Activated naive CD8-positive, alpha-beta T cell treated with anti-CD3 and anti-CD28 coated beads, Interleukin-2, amount 50 U/mL, for 24 hours (primary cell): ENCODE measurements at places on chromosomes 3 and 15.

DNA sequence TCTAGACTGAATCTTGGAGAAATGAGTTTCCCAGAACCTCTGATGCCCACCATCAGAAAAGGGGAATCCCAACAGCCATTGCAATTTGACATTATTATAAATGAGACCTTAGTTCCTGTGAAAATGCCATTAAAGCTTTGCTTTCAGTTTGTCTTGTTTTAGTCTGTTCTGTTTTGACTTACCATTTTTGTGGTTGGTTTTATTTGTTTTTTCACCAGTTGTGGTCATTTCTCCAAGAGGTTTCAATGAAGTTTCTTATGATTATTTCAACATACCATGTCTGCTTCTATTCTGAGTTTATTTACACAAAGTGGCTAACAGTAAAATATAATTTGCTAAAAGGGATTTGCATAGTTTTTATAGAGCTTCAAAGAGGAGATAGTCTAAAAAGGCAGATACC lies 175.0 kb upstream of the MCTP2 start:
- no peak for DNase-seq

DNA sequence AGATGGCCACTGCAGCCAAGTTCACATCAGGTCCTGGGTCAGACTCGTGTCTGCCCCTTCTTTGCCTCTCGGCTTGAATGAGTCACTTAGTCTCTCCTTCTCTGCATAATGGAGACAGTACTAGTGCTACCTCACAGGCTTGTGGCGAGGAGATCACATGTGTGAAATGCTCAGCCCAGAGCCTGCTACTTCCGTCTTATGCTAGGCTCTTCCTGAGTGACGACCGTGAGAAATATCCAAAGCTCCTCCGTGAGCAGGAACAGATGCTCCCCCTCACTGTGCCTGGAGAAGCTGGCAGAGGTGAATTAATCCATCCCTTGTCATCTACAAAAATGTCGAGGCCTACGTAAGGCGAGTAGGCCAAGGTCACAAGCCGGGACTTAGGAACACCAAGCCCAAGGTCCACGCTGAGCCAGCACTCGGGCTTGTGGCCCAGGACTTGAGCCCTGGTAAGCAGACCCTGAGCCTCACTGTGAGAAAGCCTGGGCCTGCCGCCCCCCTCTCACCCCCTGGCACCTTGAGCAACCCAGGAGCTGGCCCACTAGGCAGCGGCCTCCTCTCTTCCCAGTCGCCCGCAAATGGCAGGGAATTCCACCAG lies 17.9 kb downstream of the PAK6 start:
- no peak for DNase-seq

DNA sequence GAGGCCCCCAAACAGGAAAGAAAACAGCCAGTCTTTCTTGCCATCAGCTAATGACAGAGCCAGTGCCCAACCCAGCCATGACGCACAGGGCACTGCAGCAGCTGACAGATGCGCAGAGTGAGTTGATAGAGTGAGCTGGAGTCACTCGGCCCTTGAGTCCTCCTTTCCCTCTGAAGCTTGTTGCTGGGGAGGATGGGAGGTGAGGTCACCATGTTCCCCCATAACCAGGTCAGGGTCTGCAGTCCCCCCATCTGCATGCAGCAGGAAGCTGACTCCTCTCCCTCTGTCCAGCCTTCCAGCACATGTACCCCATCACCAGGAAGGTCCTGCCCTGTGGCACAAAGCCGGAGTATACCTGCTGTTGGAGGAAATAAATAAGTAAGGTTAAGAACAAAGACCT lies 174.6 kb downstream of the ABHD5 start:
- no peak for DNase-seq

DNA sequence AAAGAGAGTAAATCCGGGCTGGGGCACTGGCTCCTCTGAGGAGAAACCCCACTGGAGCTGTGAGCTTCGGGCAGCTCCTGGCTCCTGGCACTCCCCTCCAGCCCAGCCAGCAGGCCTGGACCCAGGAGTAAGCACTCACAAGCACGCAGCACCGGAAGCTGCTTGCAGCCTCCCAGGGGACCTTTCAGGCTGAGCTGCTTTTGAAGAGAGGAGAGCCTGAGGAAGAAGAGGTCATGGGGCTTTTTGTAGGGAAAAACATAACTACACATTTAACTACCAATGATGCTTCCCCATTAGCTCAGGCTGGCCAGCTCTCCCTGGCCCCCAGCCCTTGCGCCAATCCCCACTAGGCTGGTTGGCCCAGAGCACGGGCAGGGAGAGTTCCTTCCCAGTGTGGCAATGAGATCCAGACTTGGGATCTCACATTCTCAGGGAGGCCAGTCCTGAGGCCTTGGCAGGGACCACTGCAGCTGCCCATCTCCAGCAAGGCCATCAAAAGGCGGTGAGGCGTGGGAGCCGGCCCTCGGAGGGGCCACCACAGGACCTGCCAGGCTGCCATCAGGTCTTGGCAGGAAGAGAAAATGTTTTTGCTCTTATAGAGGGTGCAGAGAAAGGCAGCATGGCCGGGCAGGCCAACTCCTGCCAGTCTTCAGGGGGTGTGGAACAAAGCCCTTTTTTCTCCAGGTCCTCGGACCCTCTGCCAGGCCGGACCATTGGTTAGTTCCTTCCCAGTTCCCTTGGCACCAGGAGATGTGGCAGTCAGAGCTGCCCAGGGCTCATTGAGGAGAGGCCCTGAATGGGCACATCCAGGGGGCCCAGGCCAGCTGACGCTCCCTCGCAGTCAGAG lies 41.5 kb upstream of the MFGE8 start:
- DNase-seq: no peak

DNA sequence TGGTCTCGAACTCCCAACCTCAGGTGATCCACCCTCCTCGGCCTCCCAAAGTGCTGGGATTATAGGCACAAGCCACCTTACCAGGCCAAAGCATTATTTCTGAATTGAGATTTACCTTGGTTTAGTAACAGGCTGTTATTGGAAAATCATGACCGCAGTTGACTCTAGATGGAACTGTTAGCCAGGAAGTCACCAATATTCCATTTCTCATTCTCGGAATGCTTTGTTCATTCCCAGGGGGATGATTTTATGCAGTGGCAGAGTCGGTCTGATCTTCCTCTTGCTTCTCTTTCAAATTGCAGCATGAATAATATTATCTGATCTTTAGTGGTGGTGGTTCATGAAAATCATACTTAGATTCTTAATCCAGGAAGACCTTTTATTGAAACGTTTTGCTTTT lies 195.5 kb upstream of the MBNL1 start:
- no peak for DNase-seq

- DNase-seq: no peak
Measured at GRCh38 chr15:28228096-28228495, 93.9 kb downstream of the HERC2 start.

DNA sequence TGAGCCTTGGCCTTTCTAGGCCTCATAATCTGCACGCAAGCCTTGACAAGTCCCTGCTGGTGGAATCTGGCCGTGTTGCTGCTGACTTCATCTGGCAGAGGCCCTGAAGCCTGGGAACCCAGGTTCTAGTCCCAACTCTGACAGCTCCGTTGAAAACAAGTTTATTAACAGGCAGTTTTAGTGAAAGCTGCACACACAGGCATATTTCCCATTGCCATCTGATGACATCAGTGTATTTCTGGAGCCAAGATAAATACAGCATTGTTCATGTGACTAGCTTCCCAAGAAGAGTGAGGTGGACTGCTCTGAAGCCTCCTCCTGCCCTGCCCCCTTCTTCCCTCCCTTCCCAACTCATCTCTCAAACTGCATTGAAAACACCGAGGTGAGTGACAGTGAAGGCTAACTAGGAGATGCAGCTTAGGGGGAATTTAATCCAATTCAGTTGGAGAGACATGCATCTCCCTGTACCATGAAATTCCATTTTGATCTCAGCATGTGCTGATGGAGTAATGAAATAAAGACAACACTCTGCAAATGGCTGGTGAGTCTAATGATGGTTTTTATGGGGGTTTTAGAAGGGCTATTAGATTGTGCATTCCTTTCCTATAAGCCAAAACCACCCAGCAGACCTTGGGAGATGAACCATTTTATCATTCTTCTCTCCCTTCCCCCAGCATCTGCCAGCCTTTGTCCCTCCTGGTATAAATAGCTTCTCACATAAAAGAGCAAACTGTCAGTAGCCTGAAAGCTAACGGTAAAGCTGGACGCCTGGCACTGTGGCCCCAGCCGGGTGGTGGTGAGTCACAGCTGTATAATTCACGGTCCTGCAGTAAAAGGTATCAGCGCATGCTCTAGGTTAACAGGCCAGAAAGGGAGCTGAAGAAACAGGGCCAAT lies 38.0 kb downstream of the PRICKLE2 start:
- DNase-seq: no peak

DNA sequence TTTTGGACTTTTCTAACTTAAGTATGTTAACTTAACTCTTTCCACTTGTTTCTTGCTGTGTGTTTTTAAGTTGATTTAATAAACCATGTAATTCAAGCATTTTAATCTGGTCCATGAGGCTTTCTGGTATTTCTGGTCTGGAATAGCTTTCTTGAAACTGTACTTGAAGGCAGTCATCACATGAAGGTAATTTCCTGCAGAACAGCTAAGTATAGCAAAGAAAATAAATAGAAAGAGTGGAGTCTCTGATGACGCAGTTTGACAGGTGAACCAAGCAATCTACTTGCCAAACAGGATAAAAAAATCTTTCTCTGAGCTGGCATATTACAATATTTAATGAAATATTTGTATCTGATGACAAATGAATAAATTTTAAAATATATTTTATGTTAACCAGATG lies 74.9 kb downstream of the BTLA start:
- no peak for DNase-seq

DNA sequence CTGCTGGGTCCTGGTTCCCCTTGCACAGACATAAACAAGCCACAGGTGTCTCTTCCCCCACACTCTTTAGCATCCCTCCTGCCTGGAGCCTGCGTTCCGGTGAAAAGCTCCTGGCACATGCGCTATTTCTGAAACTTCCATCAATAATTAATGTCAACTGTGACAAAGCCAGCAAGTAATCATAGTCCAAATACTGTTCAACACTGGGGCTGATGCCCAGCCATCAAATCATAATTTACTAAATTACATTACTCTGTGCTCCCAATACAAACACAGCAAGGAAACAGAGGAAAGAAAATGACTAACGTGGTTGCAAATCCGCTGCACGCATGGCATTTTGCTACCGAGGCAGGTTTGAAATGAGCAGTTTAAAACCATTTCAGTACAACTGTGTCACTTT lies 294.7 kb downstream of the ERC2 start:
- no peak for DNase-seq

GRCh38 chr3:114904633-114905032 lies 242.5 kb downstream of the ZBTB20 start:
- DNase-seq: no peak

GRCh38 chr15:51938286-51938685 lies 33.3 kb downstream of the LEO1 start:
- no peak for DNase-seq

DNA sequence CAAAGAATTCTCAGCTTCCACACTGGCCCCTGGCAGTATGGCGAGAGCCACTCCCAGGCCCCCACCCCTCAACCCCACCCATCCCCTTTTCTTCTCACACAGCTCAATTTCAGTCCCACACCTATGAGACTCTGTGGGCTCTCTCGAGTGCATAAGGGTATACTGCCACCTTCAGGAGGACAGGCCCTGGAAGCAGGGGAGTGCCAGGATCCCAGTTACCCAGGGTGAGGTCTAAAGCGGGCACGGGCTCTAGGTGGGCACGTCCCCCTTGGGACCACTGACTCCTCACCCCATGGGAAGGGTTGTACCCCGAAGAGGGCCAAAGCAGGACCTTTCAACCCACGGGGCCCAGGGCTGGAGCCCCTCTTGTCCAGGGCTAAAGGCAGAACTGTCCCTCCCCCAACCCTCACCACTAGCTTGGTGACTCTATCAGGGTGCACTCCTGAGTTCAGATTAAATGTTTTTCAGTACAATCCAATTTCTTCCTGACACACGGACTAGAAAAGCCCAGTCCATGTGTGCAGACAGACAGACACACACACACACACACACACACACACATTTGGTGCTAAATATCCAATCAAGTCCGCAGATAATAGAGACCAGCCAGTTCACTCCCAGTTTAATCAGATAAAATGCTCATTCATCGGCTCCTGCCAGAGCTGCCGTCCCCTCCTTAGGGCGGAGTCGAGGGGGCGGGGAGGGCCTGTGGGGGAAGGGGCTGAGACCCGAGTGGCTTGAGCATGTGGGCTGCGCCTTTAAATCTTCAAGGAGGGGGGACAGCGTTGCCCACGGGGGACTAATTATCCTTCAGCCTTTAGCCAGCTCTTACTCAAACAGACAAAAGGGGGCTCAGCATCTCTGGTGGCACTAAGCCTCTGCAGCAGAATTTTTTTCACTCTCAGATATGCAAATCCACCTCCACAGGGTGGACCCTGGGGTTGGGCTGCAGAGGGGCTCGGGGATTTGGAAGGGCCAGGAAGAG lies 59.3 kb downstream of the CYP11A1 start:
- DNase-seq: peak; percentile 39

DNA sequence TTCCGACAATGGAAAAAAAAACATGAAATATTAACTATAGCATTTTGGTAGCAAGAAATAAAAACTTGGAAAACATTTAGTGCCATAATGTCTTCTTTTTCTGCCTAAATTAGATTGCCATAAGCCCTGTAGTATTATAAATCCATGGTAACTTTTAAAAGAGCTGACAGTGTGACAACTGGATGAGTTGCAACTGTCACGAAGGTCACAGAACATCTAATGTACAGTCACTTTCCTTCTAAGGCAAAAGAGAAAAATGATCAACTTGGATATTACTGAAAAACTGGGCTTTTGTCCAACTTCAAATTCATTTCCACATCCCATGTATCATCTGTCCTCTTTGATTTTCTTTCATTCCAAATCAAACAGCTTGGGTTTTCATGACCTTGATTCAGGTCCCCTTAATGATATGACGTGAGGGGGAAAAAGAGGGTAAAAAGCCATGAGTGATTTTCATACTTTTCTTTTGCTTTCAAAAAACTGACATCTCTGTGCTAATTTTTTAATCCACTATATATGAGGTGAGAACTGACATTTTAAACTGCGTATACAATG lies 602 bp downstream of the CPB1 start:
- DNase-seq: no peak

GRCh38 chr3:45163481-45163880 lies 17.3 kb upstream of the CDCP1 start:
- DNase-seq: no peak

DNA sequence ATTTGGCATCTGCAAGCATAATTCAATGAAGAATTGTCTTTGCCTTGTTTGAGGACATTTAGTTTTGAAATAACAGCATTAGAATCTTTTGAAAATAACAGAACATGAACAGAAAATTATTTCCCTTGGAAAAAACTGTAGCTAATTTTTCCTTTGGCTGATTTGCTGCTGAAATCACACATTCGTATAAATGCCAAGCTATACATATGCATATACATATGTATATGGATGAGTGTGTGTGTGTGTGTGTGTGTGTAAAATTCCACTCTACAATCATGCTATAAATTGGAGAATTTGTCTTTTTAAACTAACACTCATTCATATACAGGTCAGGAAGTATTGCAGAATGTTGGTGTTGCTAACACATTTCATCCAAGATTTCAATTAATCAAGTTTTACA lies 57.9 kb downstream of the SAMMSON start:
- no peak for DNase-seq

DNA sequence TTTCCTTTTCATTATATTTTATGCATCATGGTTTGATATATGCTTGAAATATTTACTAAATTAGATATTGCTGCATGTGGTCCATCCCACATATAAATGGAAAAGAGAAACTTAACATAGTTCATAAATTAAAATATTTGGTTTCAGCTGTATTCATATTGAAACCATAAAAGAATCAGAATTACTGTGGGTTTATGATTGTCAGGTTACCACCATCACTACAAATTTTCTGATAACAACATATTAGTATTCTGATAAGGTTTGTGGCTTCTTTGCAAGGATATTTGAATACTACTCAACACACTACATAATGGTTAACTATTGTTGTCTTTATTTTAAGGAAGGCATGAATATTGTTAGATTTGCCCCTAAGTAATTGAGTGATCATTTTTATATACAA lies 235.5 kb downstream of the UBE2E2 start:
- no peak for DNase-seq
